Stimulated activated CD4-positive, alpha-beta T cell treated with anti-CD3 and anti-CD28 coated beads, Interleukin-1b, Interleukin-23, amount 100 ng/mL, for 48 hours (primary cell): ENCODE measurements at places on chromosomes 6 and 20.

- no peak for DNase-seq
Measured at GRCh38 chr6:22471132-22471690, 98.2 kb upstream of the HDGFL1 start.

DNA sequence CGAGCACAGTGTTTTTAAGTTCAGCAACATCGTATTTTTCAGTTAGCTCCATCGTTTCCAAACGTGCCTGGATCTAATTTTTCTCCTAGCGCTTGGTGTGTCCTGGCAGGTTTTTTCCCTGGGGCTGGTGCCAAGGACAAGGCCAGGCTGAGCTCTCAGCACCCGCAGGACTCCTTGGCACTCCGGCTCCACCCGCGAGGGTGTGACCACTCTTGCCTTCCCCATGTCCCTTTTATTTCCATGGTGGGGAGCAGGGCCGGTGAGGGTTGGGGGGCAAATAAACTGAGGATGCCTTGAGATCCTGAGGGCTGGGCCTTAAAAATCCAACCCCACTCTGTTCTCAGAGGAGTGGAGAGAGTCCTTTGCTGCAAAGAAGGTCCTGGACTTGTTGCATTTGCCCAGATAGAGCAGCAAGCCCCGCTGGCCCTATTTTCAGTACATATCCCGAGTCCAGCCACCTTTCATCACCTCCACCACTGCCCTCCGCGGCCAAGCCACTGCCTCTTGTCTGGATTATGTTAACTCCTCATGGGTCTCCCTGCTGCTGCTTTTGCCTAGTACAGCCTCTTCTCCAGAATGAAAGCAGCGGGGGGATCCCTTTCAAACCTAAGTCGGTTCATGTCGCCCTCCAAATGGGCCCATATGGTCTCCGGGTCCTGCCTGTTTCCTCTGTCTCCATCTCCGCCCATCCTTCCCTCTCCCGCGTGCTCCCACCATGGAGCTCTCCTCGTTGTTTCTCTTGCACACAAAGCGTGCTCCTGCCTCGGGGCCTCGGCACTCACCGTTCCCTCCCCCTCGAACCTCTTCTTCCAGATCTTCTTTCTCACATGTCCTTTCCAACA lies 4.5 kb upstream of the RAB44 start:
- DNase-seq: no peak

- DNase-seq: no peak
Measured at GRCh38 chr20:62606551-62607201, 35.6 kb upstream of the SLCO4A1 start.

- no peak for DNase-seq
Measured at GRCh38 chr6:134830940-134831339, 119.0 kb downstream of the ALDH8A1 start.

GRCh38 chr20:5544175-5544574 lies 206.0 kb upstream of the SHLD1 start:
- DNase-seq: no peak

- DNase-seq: no peak
Measured at GRCh38 chr6:93581371-93581770, 162.0 kb upstream of the EPHA7 start.

DNA sequence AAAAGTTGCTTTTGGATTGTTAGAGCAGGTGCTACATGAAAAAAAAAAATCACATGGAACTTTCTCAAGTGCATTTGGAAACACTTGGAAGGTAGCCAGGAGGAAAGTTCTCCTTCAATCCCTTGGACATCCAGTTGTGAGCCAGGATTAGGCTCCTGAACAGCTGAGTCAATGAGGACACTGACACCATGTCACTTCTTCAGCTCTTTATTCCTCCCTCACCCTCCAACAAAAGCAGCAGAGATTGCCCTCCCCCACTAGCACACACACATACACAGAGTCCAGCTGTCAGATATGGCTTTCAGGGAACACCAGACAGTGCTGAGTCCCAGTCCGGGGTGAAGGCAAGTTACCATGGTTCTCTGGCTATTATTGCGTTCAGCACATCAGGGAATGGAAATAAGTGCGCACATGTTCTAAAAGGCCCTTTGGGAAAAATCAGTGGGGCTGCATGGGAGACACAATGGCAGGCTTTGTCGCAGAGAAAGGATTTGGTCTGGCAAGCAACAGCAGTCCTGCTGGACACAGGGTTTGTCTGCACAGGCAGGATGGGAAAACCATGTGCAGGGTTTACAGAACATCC lies 124.7 kb upstream of the MARCKS start:
- DNase-seq: no peak

- no peak for DNase-seq
Measured at GRCh38 chr20:21821358-21821757, 115.9 kb downstream of the PAX1 start.

GRCh38 chr6:31901415-31901952 lies 402 bp downstream of the ZBTB12 start:
- peak; percentile 65 for DNase-seq

DNA sequence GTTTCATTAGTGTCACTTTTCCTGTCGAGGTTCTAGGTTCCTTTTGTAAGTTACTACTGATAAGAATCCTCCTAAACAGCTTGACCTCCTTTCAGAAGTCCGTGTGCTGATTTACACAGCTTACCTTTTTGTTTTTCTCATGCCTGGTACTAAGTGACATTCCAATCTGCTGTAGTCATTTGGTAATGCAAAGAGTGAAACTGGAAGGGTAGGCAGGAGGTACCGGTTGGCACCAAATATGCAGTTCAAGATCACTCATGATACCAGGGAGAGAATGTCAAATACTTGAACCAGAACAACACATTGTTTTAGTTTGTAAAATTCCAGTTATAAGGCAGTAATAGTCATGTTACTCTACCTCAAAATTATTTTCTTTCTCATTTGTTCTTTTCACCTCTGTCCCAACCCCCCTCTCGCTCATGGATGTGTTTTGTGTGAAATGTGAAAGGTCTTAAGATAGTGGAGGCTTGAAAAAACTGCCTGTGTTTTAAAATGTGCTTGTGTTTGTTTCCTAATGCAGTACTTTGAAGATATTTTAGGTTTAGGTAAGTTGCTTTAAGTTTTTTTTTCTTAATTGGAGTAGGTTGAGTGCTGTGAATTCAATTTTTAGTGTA lies 23.2 kb downstream of the AFDN start:
- DNase-seq: no peak

- no peak for DNase-seq
Measured at GRCh38 chr6:10112871-10113549, 301.9 kb downstream of the TFAP2A start.

GRCh38 chr20:14235355-14235754 lies 102.1 kb downstream of the FLRT3 start:
- no peak for DNase-seq

DNA sequence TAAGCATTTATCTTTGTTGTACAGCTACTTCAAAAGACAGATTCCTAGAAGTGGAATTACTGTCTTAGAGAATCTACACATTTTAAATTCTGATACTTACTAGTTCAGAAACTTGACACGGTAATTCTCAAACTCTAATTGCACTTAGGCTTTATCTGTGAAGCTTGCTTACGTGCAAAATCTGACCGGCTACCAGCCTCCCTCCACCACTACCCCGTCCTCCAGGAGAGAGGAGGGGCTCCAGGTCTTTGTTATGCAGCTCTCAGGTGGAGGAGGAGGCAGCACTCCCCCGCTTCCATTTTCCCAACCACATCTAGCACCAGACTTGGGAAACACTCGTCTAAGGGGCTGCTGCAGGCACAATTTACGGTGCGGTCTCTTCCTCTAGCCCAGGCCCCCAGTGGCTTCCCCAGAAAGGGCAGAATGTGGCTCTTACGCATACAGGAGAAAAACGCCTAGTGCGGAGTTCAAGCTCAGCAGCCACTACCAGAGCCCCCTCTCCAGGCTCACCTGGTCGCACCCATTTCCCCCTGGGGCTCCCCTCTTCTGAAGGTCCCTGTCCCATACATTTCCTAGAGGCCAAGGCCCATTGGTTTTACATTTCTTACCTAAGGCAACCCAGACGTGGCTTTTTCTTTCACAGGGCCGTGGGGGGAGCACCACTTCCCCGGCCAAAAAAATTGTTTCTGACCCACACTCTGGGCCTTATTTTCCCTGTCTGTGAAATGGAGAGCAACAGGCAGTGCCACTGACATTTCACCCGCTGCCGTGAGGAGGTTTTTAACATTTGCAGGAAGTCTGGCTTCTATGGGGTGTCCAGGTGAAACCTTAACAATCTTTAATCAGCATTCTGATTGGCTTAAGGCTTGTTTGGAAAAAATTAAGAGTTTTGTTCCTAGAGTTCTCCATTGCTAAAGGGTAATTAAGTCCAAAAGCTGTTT lies 1.6 kb upstream of the TGIF2 start:
- no peak for DNase-seq

- no peak for DNase-seq
Measured at GRCh38 chr6:36975231-36976006, 10.6 kb downstream of the MTCH1 start.

- peak; percentile 19 for DNase-seq
Measured at GRCh38 chr6:16511040-16511660, 250.1 kb downstream of the ATXN1 start.

DNA sequence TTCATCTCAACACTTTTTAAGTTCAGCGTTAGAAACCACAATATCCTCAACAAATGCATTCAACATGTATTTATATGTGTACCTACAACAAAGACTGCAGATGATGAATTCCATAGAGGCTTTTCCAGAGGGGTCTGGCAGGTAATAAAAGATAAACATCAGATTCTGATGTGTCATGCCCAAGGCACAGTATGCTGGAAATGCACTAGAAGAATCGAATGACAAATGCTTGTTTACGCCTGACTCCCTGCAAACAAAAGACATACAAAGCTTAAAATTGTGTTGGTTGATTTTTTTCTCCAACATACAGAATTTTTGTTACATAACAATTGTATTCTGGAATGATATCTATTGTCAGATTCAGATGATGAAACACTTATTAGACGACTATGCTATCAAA lies at the start of gene LGSN:
LGSN (minus strand) TSS at position 45 of the 400 bp plus-strand sequence; CDS start at position 5, 40 bp downstream.
- DNase-seq: no peak

DNA sequence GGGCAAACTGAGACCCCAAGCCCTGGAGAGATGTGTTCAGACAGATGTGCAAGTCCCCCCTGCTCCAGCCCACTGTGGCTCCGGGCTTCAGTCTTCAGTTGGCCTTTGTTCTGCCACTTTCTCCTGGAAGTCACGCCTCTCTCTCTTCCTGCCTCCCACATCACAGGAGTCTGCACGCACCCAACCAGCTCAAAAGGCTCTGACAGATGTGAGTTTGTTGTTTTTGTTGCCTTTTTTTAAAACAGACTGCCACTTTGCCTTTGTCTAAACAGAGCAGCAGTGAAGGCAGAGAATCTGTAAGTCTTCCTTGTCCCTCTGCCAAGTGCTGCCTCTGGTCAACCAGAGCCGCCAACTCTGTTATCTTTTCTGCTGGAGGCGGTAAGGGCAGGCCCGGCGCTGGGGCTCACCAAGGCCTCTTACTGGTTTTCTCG lies 149.7 kb downstream of the TFAP2C start:
- no peak for DNase-seq

GRCh38 chr6:149888093-149888492 lies 9.8 kb downstream of the RAET1E start:
- no peak for DNase-seq

DNA sequence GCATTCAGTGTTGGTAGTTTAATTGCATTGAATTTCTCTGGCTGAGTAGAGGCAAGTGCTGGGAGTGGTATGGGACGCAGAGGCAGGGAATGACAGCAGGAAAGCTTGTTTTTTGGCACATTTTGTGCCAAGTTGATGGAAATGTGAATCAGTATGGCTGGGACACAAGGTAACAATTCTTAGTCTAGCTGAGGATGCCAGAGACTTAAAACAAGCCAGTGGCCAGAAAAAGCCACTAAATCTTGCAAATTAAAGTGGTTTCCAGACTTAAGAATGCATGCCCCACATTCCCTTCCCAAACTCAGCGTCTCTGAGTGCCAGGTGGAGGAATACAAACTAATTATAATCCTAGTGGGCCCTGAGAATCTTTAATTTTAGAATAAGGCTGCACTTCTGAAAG lies 35.9 kb downstream of the PPARD start:
- DNase-seq: no peak
